Kidney tubule cell (primary cell): ENCODE measurements at places on chromosomes 3 and 15.

GRCh38 chr15:28979208-28979841 lies 93.6 kb downstream of the APBA2 start:
- no peak for DNase-seq

DNA sequence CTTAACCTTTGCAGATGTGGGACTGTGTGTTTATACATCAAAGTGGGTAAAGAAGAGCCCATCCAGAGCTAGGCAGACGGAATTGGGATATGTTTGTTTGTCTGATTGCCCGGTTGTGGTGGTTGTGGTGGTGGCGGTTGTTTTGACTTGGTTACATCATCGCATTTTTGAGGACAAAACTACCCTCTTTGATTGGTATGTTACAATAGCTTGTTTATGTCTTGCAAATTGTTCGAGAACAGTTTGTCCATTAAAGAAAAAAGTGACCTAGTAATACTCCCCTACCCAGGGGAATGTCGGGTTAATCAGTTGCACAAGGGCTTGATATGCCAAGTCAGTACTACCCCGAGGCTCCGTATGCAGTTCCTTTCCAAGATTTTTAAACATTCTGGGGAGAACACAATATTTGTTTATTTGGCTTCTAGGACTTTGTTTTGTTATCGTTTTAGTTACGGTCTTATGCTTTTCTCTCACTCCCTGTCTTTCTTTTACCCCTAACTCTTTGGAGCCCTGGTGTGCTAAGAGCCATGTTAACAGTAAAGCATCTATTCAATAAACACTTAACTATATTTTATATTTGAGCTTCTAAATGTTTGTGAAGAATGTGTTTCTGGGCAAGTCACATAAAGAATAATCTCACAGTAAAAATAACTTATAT lies 315.4 kb downstream of the LPP start:
- peak; percentile 49 for DNase-seq

- no peak for DNase-seq
These were observed 3.3 kb downstream of the CRABP1 start for GRCh38 chr15:78343276-78344060.

DNA sequence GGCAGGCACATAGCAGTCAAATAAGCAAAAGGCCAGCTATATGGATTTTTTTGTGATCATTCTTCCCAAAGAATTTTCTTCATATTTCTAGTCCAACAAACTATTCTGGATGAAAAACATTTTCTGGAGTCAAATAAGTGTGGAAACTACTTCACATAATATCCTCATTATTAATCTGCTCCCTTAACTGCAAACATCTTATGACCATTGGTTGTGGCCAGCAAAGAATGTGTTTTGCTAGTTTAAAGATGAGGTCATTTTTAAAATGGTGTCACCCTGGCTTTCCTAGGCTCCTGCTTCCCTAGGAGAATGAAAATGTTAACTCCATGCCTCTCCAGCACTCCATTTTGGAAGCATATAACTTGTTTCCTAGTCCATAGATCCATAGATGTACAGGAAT lies 118.8 kb downstream of the SST start:
- peak; percentile 51 for DNase-seq

GRCh38 chr3:78660957-78661356 lies 1106.8 kb downstream of the ROBO1 start:
- DNase-seq, result no peak

GRCh38 chr3:54578417-54578816 lies 349.4 kb downstream of the LRTM1 start:
- peak; percentile 82 for DNase-seq

- DNase-seq, result no peak
These were observed 66.7 kb downstream of the MEF2A start for GRCh38 chr15:99632521-99632920.

- peak; percentile 49 for DNase-seq
These were observed 64.3 kb downstream of the CASR start for GRCh38 chr3:122247825-122248185.
